ENCODE measurements at places on chromosomes 7 and 10. TPM values are rescaled to one million over a fixed set of nuclear protein-coding genes. Genes with fewer than 3 reads are reported as not detected.

DNA sequence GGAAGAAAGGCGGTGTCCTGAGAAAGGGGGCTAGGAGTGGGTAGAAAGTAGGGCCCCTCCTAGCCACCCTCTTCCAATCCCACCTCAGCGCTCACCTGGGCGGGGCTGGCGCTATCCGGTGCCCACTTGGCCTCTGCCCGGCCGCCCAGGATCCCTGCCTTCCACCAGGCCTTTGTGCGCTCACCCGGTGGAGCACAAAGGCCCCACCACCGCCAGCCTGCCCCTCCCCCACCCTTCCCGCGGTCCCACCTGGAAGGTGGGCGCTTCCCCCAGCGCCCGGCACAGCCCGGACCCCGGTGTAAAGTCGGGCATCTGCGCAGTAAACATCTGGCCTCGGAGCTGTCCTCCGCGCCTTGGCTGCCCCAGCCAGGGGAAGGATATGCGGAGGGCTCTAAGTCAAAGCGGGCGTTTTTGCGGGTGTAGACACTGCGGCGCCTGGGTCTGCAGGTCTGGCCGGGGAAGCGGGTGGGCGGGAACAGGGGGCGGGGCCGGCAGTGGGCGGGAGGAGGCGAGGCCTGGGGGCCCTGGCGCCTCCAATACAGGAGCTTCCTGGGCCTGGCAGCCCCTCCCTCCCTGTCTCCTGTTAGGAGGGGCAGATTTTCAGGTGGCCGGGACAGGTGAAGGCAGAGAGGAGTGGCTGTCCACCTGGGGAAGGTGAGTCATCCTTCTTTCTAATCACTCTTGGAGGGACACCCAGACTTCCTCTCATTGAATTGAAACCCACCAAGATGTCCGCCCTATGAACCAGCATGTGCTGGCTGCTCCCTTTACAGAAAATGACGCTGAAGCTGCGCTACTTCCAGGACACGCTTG, 49.3 kb downstream of the PNLIPRP2 start:
- no peak overlapping the region for H3K4me3 ChIP-seq
- H3K36me3 ChIP-seq: no peaks in the 10 kb centered on the region
- DNase-seq: no peak
- H3K4me1 ChIP-seq: no peaks in the 10 kb centered on the region
- H3K27ac ChIP-seq: no peak overlapping the region
- peaks cover 16% of the 10 kb centered on the region for H3K27me3 ChIP-seq

DNA sequence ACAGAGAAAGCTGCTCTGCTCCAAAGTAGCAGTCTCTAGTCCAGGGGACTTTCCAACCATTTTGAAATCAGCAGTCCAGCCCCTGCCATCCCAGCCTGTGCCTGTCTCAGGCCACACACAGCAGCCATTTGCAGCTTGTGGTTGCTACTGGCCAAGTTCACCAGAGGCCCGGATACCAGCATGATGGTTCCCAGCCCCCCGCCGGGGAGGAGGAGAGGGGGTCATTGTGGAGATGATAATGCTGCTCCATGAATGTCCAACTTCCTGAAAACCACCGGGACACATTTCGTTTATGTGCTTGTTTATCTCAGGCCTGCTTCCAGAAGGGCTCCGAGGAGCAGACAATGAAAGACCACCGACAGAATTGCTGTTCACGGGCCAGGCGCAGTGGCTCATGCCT, 160.0 kb downstream of the UBE2H start:
- no peaks in the 10 kb centered on the region for H3K36me3 ChIP-seq
- H3K27me3 ChIP-seq: peaks cover 14% of the 10 kb centered on the region
- no peak overlapping the region for H3K27ac ChIP-seq
- no peak for DNase-seq
- H3K4me1 ChIP-seq: no peaks in the 10 kb centered on the region

DNA sequence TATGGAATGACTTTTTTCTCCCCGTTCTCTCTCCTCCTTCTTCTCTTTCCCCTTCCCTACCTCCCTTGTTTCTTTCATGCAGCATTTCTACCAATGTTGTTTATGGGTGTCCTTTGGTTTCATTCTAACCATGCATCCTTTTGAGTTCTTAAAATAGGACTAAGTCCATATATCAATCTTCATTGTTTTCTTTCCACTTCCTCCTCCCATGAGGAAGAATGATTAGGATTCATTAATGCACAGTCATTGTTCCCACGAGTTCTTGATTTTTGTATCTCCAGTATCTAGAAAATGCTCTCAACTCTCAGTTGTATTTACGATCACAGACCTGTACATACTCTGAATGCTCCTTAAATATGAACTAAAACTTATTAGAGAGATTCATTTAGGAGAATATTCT, 153.3 kb downstream of the LRRC4 start:
- peaks cover 4% of the 10 kb centered on the region for H3K36me3 ChIP-seq
- no peak for DNase-seq
- peaks cover 2% of the 10 kb centered on the region for H3K4me1 ChIP-seq
- no peak overlapping the region for H3K27ac ChIP-seq
- H3K4me3 ChIP-seq: no peak overlapping the region

DNA sequence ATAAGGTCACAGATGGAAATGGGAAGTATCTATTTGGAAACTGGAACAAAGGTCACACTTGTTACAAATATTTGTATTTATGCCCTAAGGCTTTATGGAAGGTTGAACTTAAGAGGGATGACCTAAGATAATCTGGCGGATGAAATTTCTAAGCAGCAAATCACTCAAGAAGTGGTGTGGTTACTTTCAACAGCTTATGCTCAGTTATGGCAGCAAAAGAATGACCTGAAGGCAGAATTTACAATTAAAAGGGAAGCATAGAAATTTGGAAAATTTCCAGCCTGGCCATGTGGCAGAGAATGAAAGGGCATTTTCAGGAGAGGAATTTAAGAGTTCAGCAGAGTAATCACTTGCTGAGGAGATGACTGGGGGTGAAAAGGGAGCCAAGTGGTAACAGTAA, 95.8 kb upstream of the TNS3 start:
- no peak overlapping the region for H3K27ac ChIP-seq
- H3K36me3 ChIP-seq: no peaks in the 10 kb centered on the region
- no peaks in the 10 kb centered on the region for H3K27me3 ChIP-seq
- no peaks in the 10 kb centered on the region for H3K4me1 ChIP-seq
- no peak for DNase-seq

GRCh38 chr10:35427543-35427942, 91.2 kb downstream of the CCNY start:
- H3K36me3 ChIP-seq: peaks cover 3% of the 10 kb centered on the region
- no peak overlapping the region for H3K4me3 ChIP-seq
- H3K27me3 ChIP-seq: no peaks in the 10 kb centered on the region

- H3K4me1 ChIP-seq: peaks cover 56% of the 10 kb centered on the region
- no peaks in the 10 kb centered on the region for H3K27me3 ChIP-seq
- DNase-seq: no peak
- peak overlapping the region; percentile 30 for H3K27ac ChIP-seq
Measured at GRCh38 chr7:115004121-115004520, 82.2 kb downstream of the MDFIC start.

GRCh38 chr10:98623176-98623575, 176.4 kb upstream of the HPS1 start:
- H3K4me1 ChIP-seq: peaks cover 5% of the 10 kb centered on the region
- H3K4me3 ChIP-seq: no peak overlapping the region

DNA sequence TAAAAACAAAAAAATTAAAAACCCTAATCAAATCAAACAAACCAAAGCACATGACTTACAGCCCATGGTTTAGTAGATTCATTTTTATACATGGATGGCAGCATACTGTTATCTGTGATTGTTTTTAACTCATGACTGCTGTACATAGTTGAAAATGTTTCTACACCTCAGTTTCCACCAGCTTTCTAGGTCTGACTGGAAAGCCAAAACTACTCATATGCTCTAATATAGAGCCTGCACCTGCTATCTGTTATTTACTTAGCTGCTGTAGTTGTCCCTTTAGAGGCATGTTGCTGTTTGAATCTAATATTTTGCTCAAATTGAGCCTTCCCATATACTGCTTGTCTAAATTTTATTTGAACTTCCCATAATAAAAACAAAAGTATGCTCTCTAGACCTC, 289.9 kb upstream of the LRRN3 start:
- H3K4me1 ChIP-seq: peaks cover 8% of the 10 kb centered on the region
- H3K27me3 ChIP-seq: no peaks in the 10 kb centered on the region
- DNase-seq: no peak
- H3K36me3 ChIP-seq: peaks cover 1% of the 10 kb centered on the region
- H3K27ac ChIP-seq: no peak overlapping the region
- no peak overlapping the region for H3K4me3 ChIP-seq

DNA sequence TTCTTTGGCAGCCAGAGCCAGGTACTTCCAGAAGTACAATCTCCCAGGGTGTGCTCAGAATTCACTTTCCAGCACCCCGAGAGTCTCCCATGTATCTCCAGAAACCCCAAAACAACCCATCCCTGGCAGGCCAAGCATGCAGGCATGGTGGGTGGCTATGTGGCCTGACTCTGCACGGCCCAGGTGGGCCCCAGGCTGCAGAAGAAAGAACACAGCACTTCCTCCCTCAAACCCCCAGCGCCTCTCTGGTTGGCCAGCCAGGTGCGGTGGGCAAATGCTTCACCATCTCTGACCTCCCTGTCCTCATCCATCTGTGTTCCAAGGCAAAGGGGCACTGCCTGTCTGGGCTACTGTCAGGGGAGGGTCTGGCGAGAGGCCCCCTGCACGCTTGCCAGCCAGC, 100.3 kb downstream of the MKI67 start:
- H3K27me3 ChIP-seq: no peaks in the 10 kb centered on the region
- H3K4me3 ChIP-seq: no peak overlapping the region
- no peak overlapping the region for H3K27ac ChIP-seq
- H3K4me1 ChIP-seq: peaks cover 19% of the 10 kb centered on the region
- DNase-seq: no peak

DNA sequence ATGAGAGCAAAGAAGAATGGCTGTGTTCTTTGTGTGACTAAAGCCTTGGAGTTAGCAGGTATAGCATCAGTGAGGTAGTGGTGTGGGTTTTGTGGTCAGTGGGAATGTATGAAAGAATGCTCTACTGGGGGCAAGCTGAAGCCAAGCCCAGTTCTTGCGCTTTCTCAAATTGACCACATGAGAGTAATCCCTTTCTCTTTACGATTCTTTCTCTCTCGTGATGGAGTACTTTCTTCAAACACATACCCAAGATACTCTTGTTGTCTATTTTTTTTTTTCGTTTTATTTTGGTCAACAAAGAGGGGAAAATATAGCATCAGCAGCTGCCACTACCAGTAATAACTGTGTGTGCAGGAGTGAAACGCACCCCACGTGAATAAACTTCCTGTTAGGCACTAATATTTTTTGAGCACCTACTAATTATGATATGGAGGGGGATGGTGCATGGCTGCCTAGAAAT, 8.4 kb upstream of the PANK1 start:
- DNase-seq: peak; percentile 24
- H3K36me3 ChIP-seq: no peaks in the 10 kb centered on the region
- H3K4me1 ChIP-seq: peaks cover 11% of the 10 kb centered on the region
- no peak overlapping the region for H3K27ac ChIP-seq
- H3K27me3 ChIP-seq: peaks cover 24% of the 10 kb centered on the region

- peaks cover 3% of the 10 kb centered on the region for H3K27me3 ChIP-seq
- no peak overlapping the region for H3K27ac ChIP-seq
- no peak overlapping the region for H3K4me3 ChIP-seq
- no peak for DNase-seq
- H3K4me1 ChIP-seq: no peaks in the 10 kb centered on the region
- H3K36me3 ChIP-seq: no peaks in the 10 kb centered on the region
Measured at GRCh38 chr7:18191862-18192625, 164.4 kb upstream of the PRPS1L1 start.

DNA sequence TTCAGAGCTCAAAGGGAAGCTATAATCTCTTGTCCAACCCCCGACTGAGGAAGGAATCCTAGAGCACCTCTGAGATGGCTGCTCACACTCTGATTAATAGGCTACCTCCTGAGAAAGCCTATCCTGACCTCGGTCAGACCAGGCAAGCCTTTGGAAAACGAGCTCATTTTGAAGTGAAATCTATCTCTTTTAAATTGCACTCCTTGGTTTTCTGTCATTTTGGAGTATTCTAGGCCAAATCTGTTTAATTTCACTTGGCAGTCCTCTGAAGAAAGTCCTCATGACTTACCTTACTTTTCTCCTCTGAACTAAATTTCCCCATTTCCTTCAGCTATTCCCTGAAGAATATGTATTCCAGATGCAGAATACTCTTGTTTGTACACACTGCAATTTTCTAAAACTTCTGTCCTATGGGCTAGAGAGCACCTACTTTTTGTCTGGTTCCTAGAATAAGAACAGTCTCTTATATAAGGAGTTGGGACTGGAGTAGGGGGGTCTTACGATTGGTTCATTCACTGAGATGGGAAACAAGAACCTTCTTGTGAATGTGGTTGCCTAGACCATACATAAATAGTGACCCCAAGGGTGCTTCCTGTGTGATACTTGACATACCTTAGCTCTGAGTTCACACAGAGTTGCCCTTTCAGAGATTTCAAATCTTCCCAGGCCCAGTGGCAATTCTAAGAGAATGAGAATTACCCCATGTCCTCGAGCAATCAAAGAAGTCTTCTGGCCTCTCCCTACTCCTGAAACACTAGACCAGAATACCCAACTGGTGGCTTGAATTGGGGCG, 31.9 kb upstream of the HPS1 start:
- H3K27me3 ChIP-seq: peaks cover 3% of the 10 kb centered on the region
- no peak overlapping the region for H3K27ac ChIP-seq
- peaks cover 19% of the 10 kb centered on the region for H3K4me1 ChIP-seq
- DNase-seq: no peak

DNA sequence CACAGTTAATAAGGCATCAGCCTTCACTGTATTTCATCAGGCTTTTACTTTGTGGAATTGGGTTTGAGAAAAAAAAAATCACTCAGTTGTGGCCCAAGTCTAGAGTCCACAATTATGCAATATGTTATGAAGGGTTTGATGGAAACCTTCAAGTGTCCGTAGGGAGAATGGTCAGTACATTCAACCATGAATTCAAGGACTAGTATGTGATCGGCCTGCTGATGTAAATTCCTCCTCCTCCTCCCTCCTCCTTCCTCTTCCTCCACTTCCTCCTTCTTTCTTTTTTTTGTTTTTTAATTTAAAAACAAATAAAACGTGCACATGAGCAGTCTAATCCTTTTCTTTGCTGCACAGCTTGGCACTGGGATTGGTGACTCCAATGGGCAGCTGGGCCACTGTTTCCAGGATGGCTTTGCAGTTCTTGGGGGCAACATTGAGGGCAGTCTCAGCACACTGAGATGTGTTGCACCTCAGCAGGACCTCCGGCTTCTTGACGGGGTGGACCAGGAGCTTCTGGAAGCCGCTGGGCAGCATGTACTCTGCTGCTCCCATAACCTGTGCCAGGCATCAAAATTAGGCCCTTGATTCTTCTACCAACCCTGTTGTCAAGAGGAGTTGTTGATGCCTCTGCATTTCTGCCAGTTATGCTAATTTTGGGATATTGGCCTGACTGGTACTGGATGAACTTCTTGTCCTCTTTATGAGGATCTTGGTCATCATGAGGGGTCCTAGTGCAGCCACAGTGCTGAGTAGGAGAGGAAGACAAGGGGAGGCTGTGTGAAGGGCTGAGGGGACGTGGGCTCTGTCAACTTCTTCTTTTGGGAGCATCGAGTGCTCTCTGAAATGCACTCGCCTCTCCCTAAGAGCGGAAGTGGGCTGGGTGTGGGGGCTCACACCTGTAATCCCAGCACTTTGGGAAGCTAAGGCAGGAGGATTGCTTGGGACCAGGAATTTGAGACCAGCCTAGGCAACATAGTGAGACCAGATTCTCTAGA, 9.3 kb upstream of the IL2RA start:
- peaks cover 84% of the 10 kb centered on the region for H3K4me1 ChIP-seq
- H3K36me3 ChIP-seq: peaks cover 4% of the 10 kb centered on the region
- peak overlapping the region; percentile 67 for H3K4me3 ChIP-seq

GRCh38 chr7:28599411-28599810, 187.1 kb downstream of the CREB5 start:
- no peak overlapping the region for H3K27ac ChIP-seq
- H3K4me3 ChIP-seq: no peak overlapping the region
- H3K4me1 ChIP-seq: peaks cover 6% of the 10 kb centered on the region
- no peak for DNase-seq
- peaks cover 17% of the 10 kb centered on the region for H3K27me3 ChIP-seq
- H3K36me3 ChIP-seq: no peaks in the 10 kb centered on the region

Gene PHYHIPL
- not detected for total RNA-seq

Gene STK31
- not detected for total RNA-seq

Measured in activated CD8-positive, alpha-beta T cell treated with anti-CD3 and anti-CD28 coated beads, Interleukin-2, amount 10 ng/mL, durations not matched to agents 7 days and 5 days (primary cell).